ENCODE measurements at places on chromosomes 3 and 15.

- no peak for DNase-seq
These were observed 140.6 kb downstream of the MEIS2 start for GRCh38 chr15:36959746-36960145.

DNA sequence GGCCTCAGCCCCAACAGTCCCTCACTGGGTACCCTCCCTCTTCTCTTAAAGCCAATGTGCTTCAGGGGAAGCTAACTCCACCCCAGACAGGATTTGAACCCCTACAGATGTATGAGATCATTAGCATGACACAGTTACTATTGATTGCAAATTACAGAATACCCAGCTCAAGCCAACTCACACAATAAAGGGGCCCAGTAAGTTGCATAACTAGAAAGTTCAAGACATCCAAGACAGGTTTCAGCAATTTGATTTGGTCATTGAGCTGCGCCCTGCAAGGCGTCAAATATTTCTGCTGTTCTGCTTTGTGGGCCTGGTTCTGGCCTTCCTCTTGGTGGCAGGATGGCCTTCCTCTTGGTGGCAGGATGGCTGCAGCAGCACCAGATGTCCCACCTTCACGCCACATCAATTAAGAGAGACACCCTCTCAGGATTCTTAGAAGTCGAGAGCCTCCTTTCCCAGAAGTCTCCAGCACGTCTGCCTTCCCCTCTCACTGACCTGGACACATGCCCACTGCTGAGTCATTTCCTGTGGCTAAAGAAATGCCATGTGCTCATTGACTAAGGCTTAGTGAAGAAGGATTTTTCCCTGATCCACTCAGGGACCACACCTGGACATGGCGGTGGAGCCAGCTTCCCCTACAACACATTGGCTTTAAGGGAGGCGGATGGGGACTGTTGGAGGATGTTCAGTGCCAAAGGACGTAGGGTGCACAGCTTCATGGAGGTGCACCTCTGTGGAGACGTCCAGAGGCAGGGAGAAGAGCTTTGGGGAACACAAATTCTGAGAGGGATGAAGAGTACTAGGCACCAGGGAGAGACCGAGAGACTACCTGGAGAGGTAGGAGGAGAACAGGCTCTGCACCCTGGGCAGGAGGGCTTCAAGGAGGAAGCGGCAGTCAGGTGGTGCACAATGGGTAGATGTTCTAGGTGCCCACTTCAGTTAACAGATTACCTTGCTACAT lies 49.1 kb downstream of the DNASE1L3 start:
- no peak for DNase-seq

- peak; percentile 18 for DNase-seq
These were observed 89.3 kb downstream of the SLCO3A1 start for GRCh38 chr15:91942720-91943394.

GRCh38 chr15:32723171-32723948 lies 5.6 kb downstream of the GREM1 start:
- DNase-seq: peak; percentile 83

DNA sequence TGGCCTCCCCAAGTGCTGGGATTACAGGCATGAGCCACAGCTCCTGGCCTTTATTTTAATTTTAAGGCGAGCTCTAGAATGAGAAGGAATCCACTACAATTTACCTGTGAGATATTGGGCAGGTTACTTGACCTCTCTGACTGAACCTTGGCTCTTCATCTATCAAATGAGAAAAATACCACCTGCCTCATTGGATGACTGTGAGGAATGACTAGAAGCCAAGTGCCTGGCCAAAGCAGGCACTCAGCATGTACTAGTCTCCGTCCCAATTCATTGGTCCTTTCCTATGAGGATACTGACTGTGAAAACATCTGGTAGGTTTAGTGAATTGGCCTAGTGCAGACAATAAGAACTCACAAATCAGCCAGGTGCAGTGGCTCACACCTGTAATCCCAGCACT lies 38.5 kb upstream of the OSBPL11 start:
- no peak for DNase-seq

DNA sequence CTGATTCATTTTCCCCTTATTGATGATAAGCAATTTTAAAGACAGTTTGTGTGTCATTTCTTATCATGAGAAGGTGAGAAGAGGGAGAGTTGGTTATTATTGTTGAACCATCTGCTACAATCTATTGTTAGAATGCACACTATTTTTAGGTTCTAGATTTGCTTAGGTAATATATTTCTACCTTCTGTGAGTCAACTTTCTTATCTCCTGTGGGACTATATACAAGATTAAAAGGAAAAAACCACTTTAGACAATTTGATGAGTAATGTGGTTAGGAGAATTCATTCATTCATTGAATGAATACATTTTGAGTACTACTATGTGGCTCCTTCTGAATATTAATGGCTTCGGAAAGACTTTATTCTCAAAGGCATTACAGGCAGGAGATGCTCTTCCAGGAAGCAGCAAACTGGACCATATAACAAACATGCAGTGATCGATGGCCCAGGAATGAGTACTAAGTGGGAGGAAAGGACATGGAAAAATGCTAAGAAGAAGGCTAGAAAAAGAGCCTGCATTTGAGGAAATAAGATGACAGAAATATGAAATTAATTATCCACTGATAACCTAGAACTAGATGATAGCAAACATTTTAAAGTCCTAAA lies 22.4 kb downstream of the SPTSSB start:
- DNase-seq: no peak

DNA sequence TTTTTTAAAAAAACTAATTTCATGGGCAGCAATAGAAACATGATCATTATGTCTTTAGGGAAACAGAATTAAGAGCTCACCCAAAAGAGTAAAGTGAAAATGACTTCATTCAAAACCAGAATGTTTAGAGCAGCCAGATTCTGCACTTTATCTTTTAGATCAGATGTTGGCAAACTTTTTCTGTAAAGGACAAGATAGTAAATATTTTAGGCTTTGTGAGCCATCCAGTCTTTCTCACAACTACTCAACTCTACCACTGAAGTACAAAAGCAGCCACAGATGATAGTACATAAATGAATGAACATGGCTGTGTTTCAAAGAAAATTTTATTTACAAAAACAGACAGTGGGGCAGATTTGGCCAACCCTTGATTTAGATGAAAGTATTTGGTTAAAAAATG lies 84.5 kb downstream of the SETD2 start:
- no peak for DNase-seq
